ENCODE measurements at places on chromosomes 1 and 21.

DNA sequence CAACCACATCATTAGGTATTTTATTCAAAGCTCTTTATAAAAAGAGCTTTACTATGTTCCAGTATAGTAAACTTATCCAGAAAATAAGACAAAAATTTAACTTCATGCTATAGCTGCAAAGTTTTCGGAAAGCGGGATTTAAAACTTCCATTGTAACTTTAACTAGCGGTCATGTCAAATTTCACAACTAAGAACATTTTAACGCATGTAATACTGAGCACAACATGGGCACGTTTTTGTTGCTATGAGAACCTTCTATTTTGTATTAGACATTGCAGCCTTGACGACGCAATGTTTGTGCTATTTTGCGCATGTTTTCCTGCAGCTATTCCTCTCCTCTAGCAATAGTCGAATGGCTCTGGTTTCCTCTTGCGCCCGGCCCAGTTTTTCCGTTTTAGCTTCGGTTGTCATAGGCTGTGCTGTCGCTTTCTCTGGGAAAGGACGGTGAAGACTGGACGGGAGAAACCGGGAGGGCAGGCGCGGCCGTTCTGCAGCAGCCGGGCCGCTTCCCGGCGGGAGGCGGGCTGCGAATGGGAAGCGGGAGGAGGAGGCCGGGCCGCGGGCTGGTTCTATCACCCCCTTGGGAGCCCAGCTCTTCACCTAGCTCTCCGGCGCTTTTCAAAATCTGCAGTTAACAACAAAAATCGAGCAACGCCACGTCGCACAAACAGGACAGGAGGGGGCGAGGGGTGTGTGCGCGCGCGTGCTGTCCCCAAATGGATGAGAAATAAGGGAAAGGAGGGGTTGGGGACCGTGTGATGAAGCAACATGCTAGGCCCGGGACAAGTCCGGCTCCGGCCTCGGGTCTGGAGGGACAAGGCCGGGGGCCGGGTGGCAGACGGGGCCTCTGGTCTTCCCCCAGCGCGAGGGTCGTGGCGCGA is 105.3 kb upstream of the HNRNPU start:
- DNase-seq, result peak; percentile 76

DNA sequence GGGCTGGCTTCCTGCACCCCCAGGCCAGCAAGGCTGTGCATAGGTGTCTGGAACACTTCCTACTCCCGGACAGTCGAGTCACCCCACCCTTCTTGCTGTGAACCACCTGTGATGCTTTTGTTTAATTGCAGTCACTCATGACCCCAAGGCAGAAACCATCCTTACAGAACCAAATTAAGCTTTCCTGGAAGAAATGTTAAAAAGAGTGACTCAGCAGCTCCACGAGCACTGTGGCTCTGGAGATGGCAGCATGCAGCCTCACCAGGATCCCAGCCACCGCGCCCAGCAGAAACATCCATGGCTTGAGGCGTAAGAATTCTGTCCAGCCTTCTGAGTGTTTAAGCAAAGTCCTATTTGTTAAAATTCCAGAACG is 28.8 kb downstream of the SNAP47 start:
- DNase-seq, result no peak

DNA sequence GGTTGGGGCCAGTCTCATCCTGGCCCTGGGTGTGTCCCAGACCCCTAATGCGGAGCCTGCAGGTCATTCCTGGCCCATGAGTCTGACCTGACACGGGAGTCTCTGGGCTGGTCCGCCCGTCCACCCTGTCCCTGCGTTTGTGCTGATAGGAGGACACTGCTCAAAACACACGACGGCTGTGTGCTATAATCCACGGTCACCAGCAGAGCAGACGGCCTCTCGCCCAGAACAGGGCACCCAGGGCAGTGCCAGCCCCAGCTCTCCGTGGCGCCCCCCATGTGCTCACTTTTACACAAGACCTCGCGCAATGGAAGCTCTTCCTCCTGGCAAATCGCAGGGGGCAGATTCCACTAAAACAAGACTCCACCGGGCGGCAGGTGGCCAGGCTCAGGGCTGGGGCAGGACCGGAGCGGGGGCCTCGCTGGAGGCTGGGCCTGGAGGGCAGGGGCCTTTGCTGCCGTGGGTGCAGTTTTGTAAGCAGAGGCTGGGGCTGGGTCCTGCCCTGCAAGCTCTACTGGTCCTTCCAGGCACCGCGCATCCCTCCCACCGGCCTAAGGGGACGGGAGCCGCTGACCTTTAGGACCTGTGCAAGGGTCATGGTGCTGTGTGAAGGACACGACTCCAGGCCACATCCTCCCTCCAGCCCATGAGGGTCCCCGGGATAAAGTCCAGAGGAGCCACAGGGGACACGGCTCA is 10.6 kb upstream of the SLC19A1 start:
- DNase-seq, result no peak

DNA sequence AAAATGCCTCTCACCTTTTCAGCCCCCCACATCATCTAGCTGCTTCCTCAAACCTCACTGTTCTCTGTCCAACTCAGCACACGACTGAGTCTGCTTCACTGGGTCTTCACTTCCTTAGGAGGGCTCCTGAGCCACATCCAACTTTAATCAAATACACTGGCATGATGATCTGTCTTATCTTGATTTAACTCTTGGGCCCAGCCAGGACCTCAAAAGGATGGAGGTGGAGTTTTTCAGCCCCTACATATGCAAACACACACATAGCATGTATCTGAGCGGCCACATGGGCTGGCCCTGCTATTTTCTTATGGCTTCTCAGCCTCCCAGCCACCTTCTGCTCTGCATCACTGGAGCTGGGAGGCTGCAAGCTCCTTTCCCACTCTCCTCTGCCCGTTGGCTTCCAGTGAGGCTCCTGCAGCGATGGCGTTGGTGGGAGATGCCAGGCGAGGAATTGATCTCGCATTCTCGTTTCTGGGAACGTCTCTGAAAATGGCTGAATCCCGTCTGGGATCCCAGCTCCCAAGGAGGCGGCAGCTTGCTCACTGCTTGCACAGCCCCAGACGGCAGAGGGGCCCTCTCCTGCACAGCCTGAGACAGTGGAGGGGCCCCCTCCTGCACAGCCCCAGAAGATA is 1.8 kb upstream of the PRXL2B start:
- DNase-seq, result no peak

DNA sequence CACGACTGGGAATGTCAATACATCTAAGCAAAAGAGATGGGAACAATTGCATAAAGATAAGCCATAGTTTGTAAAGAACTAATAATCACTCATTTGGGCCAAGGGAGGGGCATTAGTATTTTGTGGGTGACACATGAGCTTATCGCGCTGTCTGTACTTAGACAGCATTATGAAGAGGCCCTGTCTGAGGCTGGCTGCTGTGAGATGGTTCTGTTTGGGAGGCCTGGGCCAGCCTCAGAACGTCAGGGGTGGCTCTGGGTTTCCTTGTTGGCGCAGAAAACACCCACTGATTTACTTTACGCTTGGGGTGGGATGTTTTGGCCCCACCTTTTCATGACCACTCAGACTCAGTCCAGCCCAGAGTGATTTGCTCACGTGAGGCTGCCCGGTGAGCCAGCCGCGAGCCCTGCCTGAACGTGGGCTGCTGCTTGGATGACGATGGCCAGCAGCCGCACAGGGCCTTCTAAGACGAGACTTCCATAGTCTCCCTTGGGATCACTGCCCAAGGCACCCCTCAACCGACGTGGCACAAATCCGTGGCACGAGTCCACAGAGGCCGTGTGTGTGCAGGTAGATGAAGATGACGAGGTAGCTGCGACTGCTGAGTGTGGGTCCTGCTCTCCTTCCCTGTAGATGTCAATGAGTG is 18.7 kb downstream of the UMODL1 start:
- no peak for DNase-seq

DNA sequence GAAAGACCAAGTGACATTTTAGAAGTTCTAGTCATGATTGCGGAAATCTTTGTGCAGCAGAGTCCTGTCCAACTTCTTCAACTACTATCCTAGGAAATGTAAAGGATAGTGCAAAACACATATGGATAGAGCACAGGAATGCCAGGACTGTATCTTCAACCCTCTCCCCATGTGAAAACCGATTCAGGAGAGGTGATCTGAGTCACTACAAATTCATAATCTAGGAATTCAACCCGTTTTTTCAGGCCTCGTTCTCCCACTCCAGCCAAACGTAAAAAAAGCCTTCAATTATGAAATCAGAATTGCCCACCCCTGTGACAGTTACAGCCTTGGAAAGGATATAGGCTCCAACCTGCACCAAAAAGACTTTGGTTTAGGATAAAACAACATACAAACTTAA is 52.9 kb upstream of the RGS1 start:
- DNase-seq, result no peak

DNA sequence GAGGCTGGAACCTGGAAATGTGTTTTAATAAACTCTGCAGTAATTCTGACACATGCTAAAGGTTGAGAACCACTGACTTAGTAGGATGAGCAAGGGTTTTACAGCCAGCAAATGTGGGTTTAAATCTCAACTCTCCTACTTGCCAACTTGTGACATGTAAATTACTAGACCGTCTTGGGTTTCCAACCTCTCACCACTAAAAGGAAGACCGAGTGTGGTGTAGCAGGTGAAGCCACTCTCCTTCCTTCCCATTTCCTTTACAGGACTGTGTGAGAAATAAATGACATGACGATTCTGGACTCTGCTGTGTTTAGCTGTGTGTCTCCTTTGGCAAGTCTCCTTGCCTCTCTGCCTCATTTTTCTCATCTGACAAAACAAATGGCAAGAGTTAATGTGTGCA is 49.5 kb upstream of the DNAJC6 start:
- no peak for DNase-seq
